Esophagus squamous epithelium (tissue), 5 donors: ENCODE measurements at places on chromosomes 13 and 19.

GRCh38 chr13:42369071-42369797, 97.3 kb downstream of the AKAP11 start:
- DNase-seq = no peak

GRCh38 chr13:32650705-32651311, 64.6 kb downstream of the PDS5B start:
- no peak for DNase-seq

DNA sequence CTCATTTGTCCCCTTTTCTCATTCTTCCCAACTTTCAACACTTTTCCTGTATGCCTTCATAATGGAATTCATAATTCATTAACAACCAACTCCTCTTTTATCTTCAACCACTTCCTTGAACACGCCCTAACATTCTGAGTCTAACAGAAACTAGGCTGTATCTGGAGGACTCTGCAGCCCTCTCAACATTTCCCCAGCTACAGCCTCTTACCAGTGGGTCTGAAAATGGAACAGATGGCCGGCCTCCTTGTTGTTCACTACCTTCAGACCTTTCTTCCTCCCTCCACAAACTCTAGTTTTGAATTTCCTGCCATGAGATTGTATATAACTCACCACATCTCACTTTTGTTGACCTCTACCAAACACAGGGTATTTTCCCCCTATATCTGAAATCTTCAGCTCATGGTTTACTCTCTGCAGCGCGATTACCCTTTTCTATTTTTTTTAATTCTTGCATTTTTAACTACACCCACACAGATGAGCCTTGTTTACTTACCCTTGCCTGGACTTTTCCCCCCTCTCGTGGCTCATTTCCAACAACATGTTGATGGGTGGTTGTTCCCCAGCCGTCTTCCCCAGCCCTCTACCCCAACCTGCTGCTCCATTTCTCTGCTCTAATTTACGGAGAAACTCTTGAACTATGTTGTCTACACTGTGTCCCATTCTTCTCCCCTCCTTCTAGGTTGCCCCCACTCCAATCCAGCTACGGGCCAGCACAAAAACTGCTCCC, 846 bp downstream of the ZNF790 start:
- no peak for DNase-seq

DNA sequence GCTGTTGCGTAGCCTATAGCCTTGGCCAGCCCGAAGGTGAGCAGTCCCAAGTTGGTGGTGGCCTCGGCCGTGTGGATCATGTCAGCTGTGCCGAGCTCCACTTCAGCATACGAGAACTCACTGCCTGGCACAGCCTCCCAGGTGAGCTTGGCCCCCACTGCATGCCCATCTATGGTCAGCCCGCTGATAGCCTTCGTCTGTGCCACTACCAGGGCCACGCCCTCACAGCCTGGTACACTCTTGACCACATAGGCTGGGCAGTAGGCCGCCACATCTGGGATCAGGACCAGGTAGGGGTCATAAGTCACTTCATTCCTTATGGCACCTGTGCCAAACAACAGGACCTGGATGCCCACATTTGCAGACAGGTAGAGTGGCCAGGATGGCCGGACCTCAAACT, 7.4 kb downstream of the FCGBP start:
- no peak for DNase-seq

GRCh38 chr13:43693639-43694038, 93.1 kb downstream of the ENOX1 start:
- no peak for DNase-seq
